Upper lobe of right lung (tissue), 1 donor: ENCODE measurements at places on chromosomes 13 and 19. TPM values are rescaled to one million over a fixed set of nuclear protein-coding genes. Genes with fewer than 3 reads are reported as not detected.

- H3K36me3 ChIP-seq = no peaks in the 10 kb centered on the region
- no peak for DNase-seq
- no peak overlapping the region for H3K4me3 ChIP-seq
- peaks cover under 1% of the 10 kb centered on the region for H3K4me1 ChIP-seq
- no peaks in the 10 kb centered on the region for H3K27me3 ChIP-seq
Measured at GRCh38 chr13:73146707-73147106, 87.9 kb downstream of the KLF5 start.

DNA sequence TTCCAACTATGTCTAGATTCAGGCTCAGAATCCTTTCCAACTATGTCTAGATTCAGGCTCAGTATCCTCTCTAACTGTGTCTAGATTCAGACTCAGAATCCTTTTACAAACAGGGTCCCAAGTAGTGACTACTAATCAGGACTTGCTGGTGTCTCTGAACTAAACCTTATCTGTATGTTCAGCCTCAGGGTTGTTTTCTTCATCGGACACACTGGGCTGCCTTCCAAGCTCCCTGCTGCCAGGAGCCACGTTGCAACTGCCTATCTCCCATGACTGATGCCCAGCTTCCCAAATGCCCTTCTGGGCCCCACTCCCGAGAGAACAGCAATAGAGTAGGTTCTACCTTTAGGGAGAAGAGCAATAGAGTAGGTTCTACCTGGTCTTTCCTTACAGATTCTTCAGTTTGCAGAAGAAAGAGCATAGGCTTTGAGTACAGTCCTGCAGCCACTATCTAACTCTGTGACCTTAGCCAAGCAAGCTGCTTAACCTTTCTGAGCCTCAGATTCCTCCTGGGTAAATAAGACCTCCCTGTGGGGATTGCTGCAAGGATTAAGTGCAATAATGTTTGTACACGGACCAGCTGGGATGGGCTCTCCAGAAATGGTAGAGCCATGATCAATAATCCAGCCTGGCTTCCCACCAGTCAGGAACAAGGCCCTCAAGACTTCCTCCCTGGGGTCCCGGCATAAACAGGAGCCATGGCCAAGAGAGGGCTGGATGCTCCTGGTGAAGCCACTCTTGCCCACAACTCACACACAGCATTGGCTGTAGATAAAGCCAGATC is 61.5 kb downstream of the ZIC5 start:
- H3K4me3 ChIP-seq = no peak overlapping the region
- DNase-seq = no peak
- no peak overlapping the region for H3K27ac ChIP-seq
- no peaks in the 10 kb centered on the region for H3K4me1 ChIP-seq
- peaks cover 27% of the 10 kb centered on the region for H3K27me3 ChIP-seq
- no peaks in the 10 kb centered on the region for H3K36me3 ChIP-seq

GRCh38 chr13:40362502-40362901 is 303.9 kb downstream of the FOXO1 start:
- H3K4me1 ChIP-seq = no peaks in the 10 kb centered on the region
- H3K27ac ChIP-seq = no peak overlapping the region
- no peak for DNase-seq
- H3K27me3 ChIP-seq = no peaks in the 10 kb centered on the region
- no peak overlapping the region for H3K4me3 ChIP-seq
- no peaks in the 10 kb centered on the region for H3K36me3 ChIP-seq

DNA sequence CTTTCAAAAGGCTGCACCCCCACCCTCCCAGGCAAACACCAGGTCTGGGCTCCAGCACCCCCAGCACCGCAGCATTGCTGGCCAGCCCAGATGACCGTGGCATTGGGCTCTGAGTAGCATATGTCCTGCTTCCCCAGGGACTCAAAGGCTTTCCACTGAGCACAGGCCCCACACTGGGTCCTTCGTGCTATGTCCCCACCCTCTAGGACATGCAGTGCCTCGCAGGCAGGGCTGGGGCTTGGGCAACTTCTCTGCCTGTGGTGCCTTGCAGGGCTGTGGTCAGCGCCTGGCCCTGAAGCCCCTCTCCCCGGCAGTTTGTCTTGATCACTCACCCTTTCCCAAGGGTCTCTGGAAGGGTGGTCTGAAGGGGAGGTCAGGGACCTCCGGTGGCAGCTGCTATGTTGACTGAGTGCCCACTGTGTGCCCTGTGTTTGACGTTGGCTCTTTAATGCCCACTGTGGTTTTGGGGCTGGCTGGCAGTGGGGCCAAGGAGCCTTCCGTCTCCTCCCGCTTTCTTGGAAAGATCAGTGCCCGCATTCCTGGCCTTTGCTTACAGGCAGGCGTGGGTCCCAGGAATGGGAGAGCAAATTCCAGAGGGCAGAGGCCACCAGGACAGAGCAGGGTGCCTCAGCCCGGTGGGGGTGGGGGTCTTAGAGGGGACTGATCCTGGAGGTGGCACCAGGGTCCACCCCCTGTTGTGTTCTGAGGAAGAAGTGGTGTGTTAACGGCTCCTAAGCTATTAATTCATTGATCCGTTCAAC is 20.3 kb upstream of the CRTC1 start:
- no peak overlapping the region for H3K4me3 ChIP-seq
- no peak overlapping the region for H3K27ac ChIP-seq
- H3K36me3 ChIP-seq = peaks cover 29% of the 10 kb centered on the region
- no peaks in the 10 kb centered on the region for H3K27me3 ChIP-seq
- H3K4me1 ChIP-seq = peaks cover 23% of the 10 kb centered on the region

DNA sequence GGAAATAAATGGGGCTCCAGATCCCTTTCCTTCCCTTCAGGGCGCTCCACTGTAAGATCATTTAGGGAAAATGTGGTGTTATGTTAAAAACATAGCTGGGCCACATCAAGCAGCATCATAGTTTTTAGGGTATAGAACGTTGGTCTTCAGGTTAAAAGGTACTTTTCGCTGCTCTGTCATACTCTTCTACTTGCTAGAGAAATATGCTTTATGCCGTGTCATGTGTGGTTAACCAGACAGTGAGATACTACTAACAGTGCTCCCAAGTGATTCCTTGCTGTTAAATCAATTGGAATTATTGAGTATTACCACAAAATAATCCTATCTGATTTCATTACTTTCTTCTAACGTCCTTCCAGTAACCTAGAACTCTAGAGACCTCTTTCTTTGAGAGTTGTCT is 1.1 kb upstream of the NDFIP2 start:
- H3K27ac ChIP-seq = no peak overlapping the region
- no peak overlapping the region for H3K4me3 ChIP-seq
- no peaks in the 10 kb centered on the region for H3K4me1 ChIP-seq
- H3K36me3 ChIP-seq = no peaks in the 10 kb centered on the region
- DNase-seq = no peak

DNA sequence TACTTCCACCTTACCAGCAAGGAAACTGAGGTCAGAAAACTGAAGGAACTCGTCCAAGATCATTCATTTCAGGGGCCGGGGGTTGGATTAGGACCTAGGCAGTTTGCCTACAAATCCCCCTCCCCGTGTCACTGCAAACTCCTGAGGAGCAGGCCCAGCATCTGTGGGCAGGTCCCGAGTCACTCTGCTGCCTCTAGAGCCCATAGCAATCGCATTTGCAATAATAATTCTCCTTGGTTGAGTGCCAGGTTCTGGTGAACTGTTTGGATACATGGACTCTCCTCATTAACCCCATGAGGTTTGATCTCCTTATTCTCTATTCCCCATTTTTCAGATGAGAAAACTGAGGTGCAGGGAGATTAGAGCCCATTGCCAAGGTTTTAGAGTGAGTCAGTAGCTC is 903 bp downstream of the PIN1 start:
- no peak for DNase-seq
- peak overlapping the region; percentile 67 for H3K27ac ChIP-seq
- no peaks in the 10 kb centered on the region for H3K27me3 ChIP-seq
- H3K4me3 ChIP-seq = peak overlapping the region; percentile 85
- H3K36me3 ChIP-seq = peaks cover 24% of the 10 kb centered on the region
- peaks cover 12% of the 10 kb centered on the region for H3K4me1 ChIP-seq

- no peak for DNase-seq
- no peaks in the 10 kb centered on the region for H3K27me3 ChIP-seq
- H3K4me1 ChIP-seq = no peaks in the 10 kb centered on the region
- no peak overlapping the region for H3K27ac ChIP-seq
- no peaks in the 10 kb centered on the region for H3K36me3 ChIP-seq
Measured at GRCh38 chr13:111342721-111343120, 22.3 kb downstream of the TEX29 start.

DNA sequence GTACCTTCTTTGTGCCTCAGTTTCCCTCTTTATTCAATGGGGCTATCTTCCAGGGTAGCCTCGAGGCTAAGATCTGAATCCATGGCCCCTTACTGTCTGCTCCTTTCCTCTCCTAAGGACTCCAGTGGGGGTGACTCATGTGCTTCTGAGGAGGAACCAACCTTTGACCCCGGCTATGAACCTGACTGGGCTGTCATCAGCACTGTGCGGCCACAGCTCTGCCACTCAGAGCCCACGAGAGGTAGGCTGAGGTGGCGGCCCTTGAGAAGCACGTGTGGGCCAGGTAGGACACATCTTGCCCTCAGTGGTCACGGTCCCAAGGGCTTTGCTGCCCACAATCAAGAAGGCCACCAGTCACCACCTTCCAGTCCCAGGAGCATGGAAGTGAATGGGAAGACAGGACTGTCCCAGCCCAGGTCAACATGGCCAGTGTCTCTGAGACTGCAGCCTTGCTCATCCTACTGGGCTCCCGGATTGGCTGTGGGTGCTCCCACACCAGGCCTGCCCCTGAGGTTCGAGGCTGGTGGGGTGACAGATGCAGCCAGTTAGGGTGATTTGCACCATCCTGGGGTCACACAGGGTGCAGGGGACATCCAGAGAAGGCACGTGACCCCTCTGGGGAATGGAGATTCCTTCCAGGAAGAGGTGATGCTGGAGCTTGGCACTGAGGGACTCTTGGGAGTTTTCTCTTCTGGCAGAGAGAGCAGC is 2.8 kb downstream of the TBC1D17 start:
- H3K27ac ChIP-seq = no peak overlapping the region
- H3K27me3 ChIP-seq = no peaks in the 10 kb centered on the region
- H3K36me3 ChIP-seq = peaks cover 67% of the 10 kb centered on the region
- H3K4me3 ChIP-seq = no peak overlapping the region
- DNase-seq = no peak

GRCh38 chr19:1970003-1970805 is 29.2 kb downstream of the CSNK1G2 start:
- no peak for DNase-seq
- H3K27me3 ChIP-seq = no peaks in the 10 kb centered on the region
- H3K27ac ChIP-seq = no peak overlapping the region

- H3K27me3 ChIP-seq = no peaks in the 10 kb centered on the region
- no peak for DNase-seq
- H3K4me3 ChIP-seq = no peak overlapping the region
- H3K27ac ChIP-seq = no peak overlapping the region
- no peaks in the 10 kb centered on the region for H3K4me1 ChIP-seq
Measured at GRCh38 chr13:43196086-43196621, 172.8 kb downstream of the DNAJC15 start.

GRCh38 chr13:50275392-50276063 is 260.3 kb downstream of the KCNRG start:
- no peaks in the 10 kb centered on the region for H3K4me1 ChIP-seq
- no peak for DNase-seq
- no peaks in the 10 kb centered on the region for H3K27me3 ChIP-seq
- no peak overlapping the region for H3K4me3 ChIP-seq

DNA sequence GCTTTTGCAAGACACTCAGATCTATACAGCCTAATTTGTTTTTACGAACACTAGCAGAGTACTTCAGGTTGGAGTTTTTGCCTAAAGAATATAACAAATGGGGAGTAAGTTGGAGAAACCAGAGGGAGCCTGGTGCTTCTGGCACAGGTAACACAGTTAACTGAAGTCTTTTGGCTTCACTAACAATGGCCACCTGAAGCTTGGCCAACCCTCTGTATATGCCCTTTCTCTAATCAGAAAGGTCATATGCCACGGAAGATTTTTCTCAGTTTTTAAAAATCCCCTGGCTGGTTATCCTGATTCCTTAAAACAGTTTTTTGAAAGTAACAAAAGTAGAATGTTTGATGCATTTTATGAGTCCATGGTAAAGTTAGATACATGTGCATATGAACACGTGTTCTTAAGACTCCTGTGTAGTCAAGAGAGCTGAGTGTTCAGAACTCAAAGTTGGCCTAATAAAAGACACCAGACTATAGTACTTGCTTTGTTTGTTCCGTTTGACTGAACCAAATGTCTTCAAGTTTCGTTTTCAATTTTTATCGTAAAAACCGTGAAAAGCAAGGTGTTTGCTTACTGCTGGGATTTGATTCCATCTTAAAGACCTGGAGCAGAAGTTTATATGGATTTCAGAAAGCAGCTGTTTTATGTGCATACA is 137.5 kb downstream of the KCNRG start:
- DNase-seq = no peak
- no peak overlapping the region for H3K27ac ChIP-seq
- no peaks in the 10 kb centered on the region for H3K36me3 ChIP-seq

GRCh38 chr13:73516731-73517130 is 457.9 kb downstream of the KLF5 start:
- no peak overlapping the region for H3K4me3 ChIP-seq
- H3K27me3 ChIP-seq = no peaks in the 10 kb centered on the region
- H3K36me3 ChIP-seq = no peaks in the 10 kb centered on the region

GRCh38 chr13:76879883-76880270 is 6.3 kb downstream of the KCTD12 start:
- peaks cover 6% of the 10 kb centered on the region for H3K4me1 ChIP-seq
- no peak for DNase-seq
- no peaks in the 10 kb centered on the region for H3K27me3 ChIP-seq
- peak overlapping the region; percentile 1 for H3K4me3 ChIP-seq
- peak overlapping the region; percentile 58 for H3K27ac ChIP-seq

DNA sequence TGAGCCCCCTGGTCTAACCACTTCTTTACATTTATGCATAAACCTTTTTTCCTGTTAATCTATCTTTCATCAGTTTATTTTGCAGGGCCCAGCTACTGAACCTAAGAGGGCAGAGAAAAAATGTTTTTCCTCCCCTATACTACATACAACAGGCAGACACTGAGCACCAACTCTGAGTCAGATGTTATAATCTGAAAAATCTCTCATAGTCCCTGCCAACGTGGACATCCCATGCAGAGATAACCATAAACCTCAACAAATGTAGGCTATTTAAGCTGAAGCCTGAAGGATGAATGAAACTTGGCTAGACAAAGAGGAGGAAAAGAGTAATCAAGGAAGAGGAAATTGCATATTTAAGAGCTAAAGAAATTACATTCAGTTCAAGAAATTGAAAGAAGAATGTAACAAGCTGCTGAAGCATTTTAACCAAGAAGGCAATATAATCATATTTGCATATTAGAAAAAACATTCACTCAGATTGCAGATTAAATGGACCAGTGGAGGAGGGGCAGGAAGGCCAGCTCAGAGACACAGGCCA is 2.6 kb downstream of the NEK3 start:
- H3K4me1 ChIP-seq = peaks cover 7% of the 10 kb centered on the region
- DNase-seq = no peak
- H3K27me3 ChIP-seq = no peaks in the 10 kb centered on the region
- no peak overlapping the region for H3K27ac ChIP-seq
- H3K36me3 ChIP-seq = peaks cover 5% of the 10 kb centered on the region

- DNase-seq = no peak
- H3K4me3 ChIP-seq = no peak overlapping the region
- H3K27me3 ChIP-seq = no peaks in the 10 kb centered on the region
- peaks cover 22% of the 10 kb centered on the region for H3K36me3 ChIP-seq
- no peak overlapping the region for H3K27ac ChIP-seq
Measured at GRCh38 chr13:75285310-75285709, 196.7 kb downstream of the TBC1D4 start.

The FGF9 gene
- total RNA-seq = 2.7 TPM

The HSD17B14 gene
- total RNA-seq = 23.5 TPM

The F10 gene
- 7.9 TPM for total RNA-seq

The GGN gene
- not detected for total RNA-seq

The SLC25A23 gene
- 51.4 TPM for total RNA-seq

The ZNF221 gene
- total RNA-seq = 3.9 TPM

The CFAP97D2 gene
- total RNA-seq = not detected

The ZNF44 gene
- total RNA-seq = 12.6 TPM

The RNF17 gene
- not detected for total RNA-seq

The FBXO27 gene
- total RNA-seq = 7.6 TPM

The SLC8A2 gene
- total RNA-seq = 0.23 TPM
